Stimulated activated CD4-positive, alpha-beta T cell treated with anti-CD3 and anti-CD28 coated beads, Interleukin-12 subunit alpha, Interleukin-12 subunit beta, amount 100 ng/mL, for 24 hours (primary cell): ENCODE measurements at places on chromosomes 12 and 14.

- DNase-seq, result no peak
Observed at GRCh38 chr12:89461649-89462612, 62.7 kb downstream of the GALNT4 start.

DNA sequence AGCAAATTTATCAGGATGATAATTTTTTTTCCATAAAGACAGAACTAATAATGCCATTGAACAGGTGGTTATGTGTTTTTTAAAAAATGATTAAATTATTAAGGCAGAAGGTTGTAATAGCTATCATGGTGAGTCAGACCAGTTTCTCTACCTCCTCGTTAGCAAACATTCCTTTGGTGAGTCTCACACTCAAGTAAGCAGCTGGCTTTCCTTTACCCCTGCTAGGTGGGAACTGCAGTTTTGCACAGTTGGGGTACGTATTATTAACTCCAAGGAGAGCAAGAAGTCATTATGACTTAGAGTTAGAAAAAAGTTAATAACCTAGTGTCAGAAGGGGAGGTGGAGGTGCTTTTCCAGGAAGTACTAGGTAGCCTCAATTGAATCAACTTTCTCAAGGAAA lies 165.3 kb downstream of the SNAPC1 start:
- DNase-seq, result no peak

- DNase-seq, result no peak
Observed at GRCh38 chr12:115216301-115216700, 532.3 kb upstream of the TBX3 start.

GRCh38 chr12:100867639-100868393 lies 73.2 kb downstream of the ANO4 start:
- no peak for DNase-seq

DNA sequence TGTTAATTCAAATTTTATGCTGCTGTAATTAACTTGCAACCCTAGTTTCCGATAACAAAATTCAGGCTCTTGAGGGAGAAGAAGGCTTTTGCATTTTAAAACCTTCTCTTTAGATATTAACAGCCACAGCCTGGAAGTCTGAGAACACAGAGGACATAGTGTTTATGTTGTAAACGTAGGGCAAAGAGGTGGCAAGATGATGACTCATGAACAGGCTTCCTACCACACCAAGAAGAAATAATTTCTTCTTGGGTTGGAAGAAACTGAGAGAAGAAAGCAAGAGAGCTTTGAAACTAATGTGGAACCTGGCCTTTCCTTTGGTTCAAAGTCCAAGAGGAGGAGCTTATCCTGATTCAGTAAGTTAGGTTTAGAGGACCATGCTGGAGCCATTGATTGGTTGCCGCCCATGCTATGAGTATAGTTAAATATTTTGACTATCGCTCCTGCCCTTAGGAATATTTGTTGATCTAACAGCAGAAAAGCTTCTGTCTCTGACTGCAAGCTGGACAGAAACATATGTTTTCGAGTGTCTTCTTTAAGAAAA lies 31.8 kb downstream of the CCDC198 start:
- no peak for DNase-seq

GRCh38 chr12:75322464-75322863 lies 7.7 kb downstream of the CAPS2 start:
- DNase-seq, result no peak

DNA sequence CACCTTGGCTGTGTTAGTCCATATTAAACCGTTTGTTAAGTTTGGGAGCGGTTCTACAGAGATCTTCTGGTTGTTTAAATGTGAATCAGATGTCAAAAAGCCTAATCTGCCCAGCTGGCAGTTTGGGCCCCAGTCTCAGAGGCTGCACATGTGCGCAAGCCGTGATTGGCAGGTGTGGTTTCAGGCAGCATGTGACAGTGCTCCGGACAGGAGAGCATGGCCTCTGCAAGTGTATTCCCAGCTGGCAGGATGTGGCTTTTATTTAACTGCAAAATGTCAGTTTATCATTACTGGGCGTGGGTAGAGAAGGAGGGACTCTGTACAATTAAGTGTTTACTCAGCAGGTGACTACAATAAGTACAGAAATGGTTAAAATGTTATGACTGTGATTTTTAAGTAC lies 77.5 kb downstream of the PELI2 start:
- no peak for DNase-seq

DNA sequence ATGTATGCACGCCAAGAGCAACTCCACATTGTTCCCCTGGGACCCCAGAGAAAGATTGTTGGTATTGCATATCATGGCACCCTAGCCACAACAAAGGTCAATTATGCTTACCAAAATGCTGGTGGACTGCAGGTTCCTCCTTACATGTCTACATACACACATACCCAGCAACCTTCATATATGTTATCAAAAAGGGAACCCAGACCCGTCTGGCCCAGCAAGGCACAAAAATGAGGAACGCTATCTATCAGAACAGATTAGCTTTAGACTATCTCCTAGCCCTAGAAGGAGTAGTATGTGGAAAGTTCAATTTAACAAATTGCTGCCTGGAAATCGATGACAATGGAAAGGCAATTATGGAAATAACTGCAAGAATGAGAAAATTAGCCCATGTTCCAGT lies 61.5 kb downstream of the DHRS2 start:
- no peak for DNase-seq

- no peak for DNase-seq
Observed at GRCh38 chr12:48972952-48973483, 1.5 kb upstream of the WNT10B start.

GRCh38 chr12:17577405-17577804 lies 512.6 kb downstream of the RERGL start:
- no peak for DNase-seq

DNA sequence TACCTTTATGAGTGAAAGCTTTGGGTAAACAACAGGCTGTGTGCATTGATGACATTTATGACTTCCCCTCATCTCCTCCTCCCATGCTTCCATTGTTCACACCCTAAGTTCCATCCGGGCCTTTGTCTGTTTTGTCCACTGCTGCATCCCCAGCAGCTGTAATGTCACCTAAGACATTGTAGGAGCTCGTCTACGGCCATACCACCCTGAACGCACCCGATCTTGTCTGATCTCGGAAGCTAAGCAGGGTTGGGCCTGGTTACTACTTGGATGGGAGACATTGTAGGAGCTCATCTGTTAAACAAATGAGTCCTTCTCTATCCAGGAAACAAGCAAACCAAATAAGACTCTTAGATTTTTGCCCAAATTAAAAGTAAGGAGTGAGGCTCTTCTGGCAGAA lies 40.4 kb upstream of the SYCP3 start:
- DNase-seq, result no peak

DNA sequence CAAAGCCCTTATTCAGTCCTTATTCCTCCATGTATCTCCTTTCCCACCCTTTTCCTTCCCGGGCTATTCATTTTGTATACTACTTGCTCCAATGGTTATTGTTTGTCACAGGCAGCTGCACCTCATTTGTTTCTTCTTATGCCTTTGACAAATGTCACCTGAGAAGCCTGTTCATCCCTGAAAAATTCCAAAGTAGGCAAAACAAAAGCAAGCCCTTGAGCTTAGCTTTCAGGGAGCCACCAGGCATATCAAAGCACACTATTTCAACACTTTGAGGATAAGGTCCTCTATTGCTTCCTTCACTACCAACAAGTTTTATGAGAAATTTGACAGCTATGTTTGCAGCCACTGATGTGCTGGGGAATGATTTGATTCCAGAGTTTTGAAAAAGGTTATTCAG lies 738.7 kb upstream of the LMO3 start:
- DNase-seq, result no peak

DNA sequence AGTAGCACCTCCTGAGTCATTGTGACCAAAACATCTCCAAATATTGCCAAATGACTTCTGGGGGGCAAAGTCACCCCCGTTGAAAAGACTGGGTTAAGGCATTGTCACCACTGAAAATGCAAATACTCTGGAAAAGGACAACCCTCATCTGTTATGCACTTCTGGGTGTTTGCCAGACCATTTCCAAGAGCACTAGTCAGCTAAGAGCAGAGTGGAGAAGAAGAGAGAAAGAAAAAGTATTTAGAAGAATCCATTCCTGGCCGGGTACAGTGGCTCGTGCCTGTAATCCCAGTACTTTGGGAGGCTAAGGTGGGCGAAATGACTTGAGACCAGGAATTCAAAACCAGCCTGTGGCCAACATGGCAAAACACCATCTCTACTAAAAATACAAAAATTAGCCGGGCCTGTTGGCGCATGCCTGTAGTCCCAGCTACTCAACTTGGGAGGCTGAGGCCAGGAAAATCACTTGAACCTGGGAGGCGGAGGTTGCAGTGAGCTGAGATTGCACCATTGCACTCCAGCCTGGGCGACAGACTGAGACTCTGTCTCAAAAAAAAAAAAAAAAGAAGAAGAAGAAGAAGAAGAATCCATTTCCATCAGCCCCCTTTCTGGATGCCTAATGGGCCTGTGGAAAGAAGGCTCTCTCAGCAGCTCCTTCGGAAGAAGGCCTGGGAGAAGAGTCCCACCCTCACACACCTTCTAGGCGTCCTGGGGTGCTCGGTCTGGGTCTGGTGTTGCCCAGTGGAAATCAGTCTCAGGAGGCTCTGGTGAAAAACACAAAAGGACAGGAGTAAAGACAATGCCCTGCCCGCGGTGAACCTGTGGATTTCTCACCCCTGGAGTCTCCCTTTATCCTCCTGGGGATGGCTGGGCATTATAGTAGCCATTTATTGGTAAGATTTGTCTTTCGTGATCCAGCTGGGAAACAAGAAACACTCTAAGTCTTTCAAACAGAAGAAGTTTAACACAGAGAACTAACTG lies 3.5 kb upstream of the LTBR start:
- no peak for DNase-seq
